ENCODE measurements at places on chromosomes 12 and 14. TPM values are rescaled to one million over a fixed set of nuclear protein-coding genes. Genes with fewer than 3 reads are reported as not detected.
A peak's percentile ranks its signal among the peaks of the same experiment; 100 is the strongest.

ADCY6 gene
- total RNA-seq: not detected

LRRC9 gene
- total RNA-seq: not detected

GPRC5D gene
- not detected for total RNA-seq

DNA sequence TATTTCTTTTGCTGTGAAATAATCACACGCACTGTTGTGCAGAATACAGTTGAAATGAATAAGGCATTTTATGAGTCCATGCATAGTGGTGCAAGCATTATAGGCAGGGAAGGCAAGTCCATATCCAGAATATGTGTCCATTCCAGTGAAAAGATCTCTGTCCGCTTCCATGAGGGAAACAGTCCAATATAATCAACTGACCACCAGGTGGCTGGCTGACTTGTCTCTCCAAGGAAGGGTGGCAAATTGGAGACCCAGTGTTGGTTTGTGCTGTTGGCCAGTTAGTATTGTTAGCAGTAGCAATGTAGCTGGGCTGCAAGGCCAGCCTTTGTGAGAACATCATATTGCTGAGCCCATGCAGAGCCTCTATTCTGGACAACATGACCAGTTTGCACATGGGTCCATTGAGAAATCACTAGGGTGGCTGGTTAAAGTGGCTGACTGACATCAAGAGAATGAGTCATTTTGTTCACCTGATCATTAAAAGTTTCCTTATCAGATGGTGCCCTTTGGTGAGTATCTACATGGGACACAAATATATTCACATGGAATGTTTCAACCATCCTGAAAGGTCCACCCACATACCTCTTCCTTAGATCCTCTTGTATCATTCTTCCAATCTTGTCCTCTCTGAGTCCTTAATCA is 17.3 kb upstream of the YAF2 start:
- H3K27me3 ChIP-seq: no peaks in the 10 kb centered on the region
- H3K4me3 ChIP-seq: no peak overlapping the region
- no peak for DNase-seq
- no peaks in the 10 kb centered on the region for H3K4me1 ChIP-seq
- no peak overlapping the region for H3K27ac ChIP-seq

GRCh38 chr12:121255433-121255832 is 41.1 kb downstream of the CAMKK2 start:
- H3K27me3 ChIP-seq: no peaks in the 10 kb centered on the region
- DNase-seq: no peak
- H3K4me3 ChIP-seq: no peak overlapping the region
- no peak overlapping the region for H3K27ac ChIP-seq

GRCh38 chr12:3809357-3810015 is 56.6 kb upstream of the CRACR2A start:
- H3K36me3 ChIP-seq: no peaks in the 10 kb centered on the region
- H3K4me1 ChIP-seq: no peaks in the 10 kb centered on the region
- no peaks in the 10 kb centered on the region for H3K27me3 ChIP-seq
- no peak overlapping the region for H3K27ac ChIP-seq
- DNase-seq: no peak

- peak overlapping the region; percentile 71 for H3K27ac ChIP-seq
- peak overlapping the region; percentile 48 for H3K4me3 ChIP-seq
- H3K36me3 ChIP-seq: no peaks in the 10 kb centered on the region
- peak; percentile 55 for DNase-seq
- no peaks in the 10 kb centered on the region for H3K27me3 ChIP-seq
These were observed 43.8 kb downstream of the DDHD1 start for GRCh38 chr14:53109105-53110041.

DNA sequence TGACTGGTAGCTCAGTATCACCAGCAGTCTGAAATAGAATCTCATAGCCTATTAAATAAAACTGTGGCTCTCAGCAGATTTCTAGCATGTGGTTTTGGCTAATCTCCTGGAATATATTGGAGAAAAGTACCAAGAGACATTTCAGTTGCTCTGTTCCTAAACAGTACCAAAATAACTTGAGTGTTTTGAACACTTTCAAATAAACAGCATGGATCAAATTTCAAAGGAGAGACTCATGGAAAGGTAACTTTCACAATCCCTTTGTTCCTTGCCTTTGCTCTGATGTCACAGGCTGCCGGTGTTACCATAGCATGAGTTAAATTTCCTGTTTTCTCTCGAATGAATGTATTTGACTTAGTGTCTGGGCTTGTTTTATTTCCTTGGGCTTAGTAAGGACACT is 3.4 kb downstream of the ARG2 start:
- no peak overlapping the region for H3K27ac ChIP-seq
- DNase-seq: no peak
- peaks cover 15% of the 10 kb centered on the region for H3K4me1 ChIP-seq
- no peak overlapping the region for H3K4me3 ChIP-seq

DNA sequence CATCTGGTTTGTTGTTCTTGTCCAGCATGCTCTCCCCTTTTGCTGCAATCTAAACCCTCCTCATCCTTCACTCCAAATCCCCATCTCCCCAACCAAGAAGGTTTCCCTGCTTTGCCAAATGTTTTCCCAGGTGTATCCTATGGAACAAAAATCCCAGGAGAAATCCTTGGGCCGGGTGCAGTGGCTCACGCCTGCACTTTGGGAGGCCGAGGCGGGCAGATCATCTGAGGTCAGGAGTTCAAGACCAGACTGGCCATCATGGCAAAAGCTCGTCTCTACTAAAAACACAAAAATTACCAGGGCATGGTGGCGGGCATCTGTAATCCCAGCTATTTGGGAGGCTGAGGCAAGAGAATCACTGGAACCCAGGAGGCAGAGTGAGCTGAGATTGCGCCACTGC is 5.0 kb downstream of the KSR2 start:
- H3K4me1 ChIP-seq: peaks cover 7% of the 10 kb centered on the region
- H3K27me3 ChIP-seq: peaks cover 6% of the 10 kb centered on the region
- H3K36me3 ChIP-seq: no peaks in the 10 kb centered on the region
- DNase-seq: no peak
- no peak overlapping the region for H3K27ac ChIP-seq

GRCh38 chr12:104964856-104965205 is 6.7 kb upstream of the SLC41A2 start:
- H3K4me1 ChIP-seq: no peaks in the 10 kb centered on the region
- no peaks in the 10 kb centered on the region for H3K36me3 ChIP-seq
- H3K4me3 ChIP-seq: no peak overlapping the region
- H3K27me3 ChIP-seq: no peaks in the 10 kb centered on the region
- no peak overlapping the region for H3K27ac ChIP-seq

DNA sequence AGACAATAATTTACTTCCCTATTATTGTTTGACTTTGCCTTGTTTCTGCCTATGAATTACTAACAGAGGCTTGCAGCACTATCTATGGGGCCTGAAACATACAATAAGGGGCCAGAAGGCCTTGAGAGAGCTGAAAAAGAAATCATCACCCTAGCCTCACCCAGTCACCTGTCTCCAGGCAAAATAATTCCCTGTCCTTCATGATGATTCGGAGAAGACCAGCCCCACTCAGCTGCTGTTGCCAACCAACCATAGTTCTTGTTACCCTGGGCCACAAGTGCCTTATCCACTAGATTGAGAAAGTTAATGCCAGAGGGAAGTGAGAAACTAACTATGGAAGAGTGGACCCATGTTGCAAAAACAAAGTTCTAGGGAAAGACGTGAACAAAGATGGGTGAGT is 97.1 kb downstream of the ARF6 start:
- H3K27ac ChIP-seq: no peak overlapping the region
- H3K27me3 ChIP-seq: no peaks in the 10 kb centered on the region
- H3K36me3 ChIP-seq: no peaks in the 10 kb centered on the region

DNA sequence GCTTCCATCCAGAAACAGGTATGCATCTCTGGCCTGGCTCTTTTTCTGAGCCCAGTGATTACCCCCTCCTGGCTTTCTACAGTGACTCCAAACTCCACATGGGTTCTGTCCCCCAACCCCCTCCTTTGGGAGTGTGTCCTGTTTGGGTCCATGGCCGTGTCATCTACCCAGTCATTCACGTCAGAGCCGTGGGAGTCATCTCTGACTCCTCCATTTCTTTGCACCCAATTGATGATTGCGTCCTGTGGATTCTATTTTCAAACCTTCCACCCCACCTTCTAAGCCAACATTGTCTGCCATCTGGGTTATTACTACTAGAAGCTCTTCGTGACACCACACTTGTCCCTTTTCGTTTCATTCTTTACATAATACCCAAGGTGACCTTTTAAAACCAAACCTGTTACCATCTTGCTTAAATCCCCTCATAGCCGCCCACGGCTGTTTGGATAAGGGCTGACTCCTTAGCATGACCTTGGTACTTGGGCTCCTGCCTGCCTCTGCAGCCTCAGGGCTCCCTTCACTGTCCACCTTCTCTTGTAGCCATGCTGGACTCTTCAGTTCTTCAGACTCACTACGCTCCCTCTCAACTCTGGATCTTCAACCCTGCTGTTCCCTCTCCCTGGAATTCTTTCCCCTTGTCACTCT is 38.1 kb upstream of the NT5DC3 start:
- DNase-seq: no peak
- H3K27me3 ChIP-seq: no peaks in the 10 kb centered on the region
- no peaks in the 10 kb centered on the region for H3K36me3 ChIP-seq
- no peak overlapping the region for H3K4me3 ChIP-seq
